NCI-H187 treated with DMSO at 0.1 percent for 48 hours (cell line): ENCODE measurements at places on chromosomes 7 and 10.

DNA sequence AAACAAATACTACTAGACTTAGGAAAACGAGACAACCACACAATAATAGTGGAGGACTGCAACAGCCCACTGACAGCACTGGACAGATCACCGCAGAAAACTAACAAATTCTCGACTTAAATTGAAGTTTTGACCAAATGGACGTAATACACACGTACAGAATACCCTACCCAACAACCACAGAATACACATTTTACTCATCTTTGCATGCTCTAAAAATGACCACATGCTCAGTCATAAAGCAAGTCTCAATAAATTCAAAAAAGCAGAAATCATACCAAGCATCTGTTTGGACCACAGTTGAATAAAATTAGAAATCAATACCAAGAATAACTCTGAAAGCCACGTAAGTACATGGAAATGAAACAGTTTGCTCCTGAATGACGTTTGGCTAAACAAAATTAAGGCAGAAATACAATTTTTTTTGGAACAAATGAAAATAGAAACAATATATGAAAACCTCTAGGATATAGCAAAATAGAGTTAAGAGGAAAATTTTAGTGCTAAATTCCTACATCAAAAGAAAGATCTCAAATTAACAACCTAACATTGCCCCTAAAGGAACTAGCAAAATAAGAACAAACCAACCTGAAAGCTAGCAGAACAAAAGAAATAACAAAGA lies 30.6 kb downstream of the MAPK8 start:
- DNase-seq, result no peak

DNA sequence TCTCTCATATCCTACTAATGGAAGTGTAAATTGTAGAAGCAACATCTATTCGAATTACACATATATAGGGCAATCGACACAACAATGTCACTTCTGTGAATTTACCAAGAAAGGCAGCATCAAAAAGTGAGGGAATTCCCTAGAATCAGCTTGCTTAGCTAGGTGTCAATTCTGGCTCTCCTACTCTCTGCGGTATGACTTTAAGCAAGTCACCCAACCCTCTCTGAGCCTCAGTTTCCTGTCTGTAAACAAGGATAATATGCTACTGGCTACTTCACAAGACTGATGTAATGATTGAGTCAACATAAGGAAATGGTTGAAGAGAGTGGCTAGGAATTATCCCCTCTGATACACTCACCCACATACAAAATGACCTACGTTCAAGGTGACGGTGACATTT lies 19.4 kb downstream of the CCDC6 start:
- no peak for DNase-seq

DNA sequence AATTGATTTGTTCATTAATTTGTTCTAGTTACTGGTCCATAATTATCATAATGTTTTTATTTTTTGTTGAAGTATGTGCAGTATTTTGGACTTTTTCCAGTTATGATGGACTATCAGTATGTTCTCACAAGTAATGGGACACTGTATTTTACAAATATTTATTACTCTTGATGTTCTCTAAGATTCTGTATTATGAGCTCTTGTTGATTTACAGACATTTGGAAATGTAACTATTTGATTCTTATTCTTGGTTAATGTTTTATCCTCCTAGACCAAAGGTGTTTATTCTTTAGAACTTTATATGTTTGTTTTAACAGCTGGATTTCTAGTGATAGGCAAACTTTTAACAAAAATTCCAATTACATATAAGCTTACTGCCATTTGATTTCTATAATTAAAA lies 200.6 kb downstream of the SDK1 start:
- DNase-seq, result no peak

GRCh38 chr7:80600046-80600445 lies 38.4 kb upstream of the CD36 start:
- no peak for DNase-seq

- DNase-seq, result no peak
Observed at GRCh38 chr10:83677795-83678194, 461.5 kb upstream of the GHITM start.

GRCh38 chr10:70176441-70176840 lies 6.1 kb upstream of the SAR1A start:
- no peak for DNase-seq

DNA sequence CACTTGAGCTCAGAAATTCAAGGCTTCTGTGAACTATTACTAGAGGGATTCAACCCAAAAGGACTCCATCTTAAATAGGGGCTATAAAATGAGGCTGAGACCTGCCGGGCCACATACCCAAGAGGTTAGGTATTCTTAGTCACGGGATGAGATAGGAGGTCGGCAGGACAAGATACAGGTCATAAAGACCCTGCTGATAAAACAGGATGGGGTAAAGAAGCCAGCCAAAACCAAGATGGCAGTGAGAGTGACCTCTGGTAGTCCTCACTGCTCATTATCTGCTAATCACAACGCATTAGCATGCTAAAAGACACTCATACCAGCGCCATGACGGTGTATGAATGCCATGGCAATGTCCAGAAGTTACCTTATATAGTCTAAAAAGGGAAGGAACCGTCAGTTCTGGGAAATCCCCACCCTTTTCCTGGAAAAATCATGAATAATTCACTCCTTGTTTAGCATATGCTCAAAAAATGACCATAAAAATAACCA lies 101.2 kb upstream of the TRIM24 start:
- no peak for DNase-seq

DNA sequence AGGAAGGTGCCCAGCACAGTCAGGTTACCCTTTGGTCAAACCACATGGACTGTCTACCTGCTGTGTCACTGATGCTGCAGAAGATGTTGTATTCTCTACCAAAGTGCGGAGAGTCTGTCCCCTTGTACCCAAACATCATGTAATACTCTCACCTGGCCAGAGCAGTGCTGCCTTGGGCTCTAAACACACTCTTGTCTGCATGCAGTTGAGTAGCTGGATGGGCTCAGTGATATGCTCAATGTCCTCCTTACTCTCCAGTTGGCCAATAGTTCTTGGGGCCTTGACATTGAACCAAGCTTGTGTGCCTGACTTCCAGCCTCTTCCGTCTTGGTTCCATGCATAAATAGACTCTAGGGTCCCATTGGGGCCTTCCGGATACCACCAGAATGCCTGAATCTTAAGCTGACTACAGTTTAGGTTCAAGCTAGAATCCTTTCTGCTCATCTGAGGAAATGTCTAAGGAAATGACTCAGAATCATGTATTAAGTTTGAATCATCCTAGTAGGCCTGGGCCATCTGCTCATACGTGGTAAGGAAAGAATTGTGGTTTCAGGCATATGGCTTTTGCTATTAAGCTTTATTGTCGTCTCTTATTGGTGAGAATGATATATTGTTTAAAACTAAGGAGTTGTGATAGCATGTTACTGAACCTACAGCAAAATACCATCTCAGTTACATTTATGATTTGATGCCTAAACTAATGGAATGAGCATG lies 118.0 kb downstream of the OTUD1 start:
- no peak for DNase-seq

DNA sequence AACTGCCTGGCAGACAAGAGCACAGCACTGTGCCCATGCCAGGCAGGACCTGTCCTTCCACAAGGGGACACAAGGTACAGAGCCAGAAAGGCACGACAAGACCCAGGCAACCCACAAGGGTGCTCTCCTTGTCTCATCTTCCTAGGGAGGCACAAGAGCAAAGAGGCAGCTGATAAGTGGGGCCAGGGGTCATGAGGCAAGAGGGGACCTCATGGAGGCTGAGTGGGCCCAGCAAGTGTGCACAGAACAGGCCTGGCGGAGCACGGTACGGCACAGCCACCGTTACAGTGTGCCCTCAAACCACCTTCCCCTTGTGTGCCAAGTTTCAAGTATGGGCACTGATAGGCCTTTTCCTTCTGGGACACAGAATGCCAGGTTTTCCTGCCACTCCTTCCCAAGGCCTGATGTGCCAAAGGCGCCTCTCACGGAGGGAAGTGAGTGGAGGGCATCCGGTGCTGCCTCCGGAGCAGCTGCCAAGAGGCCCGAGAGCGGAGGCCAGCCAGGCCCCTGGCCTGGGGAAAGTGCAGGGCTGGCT lies 75.6 kb downstream of the FAM53B start:
- DNase-seq, result no peak

DNA sequence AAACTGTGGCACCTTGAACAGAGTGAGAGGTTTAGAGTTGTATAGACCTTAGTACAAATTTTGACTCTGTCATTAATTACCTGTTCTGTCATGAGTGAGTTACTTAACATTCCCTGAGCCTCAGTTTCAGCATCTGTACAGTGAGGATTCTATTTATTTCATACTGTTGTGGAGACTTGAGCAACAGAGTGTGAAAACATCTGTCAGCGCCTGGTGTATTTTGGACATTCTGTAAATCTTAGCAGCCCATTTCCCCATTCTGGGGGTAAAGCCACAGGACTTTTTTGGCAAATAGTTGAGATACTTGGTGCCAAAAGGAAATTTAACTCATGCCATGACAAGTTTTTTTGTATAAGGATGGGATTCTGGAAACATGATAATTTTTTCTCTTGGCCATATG lies 94.8 kb downstream of the AUTS2 start:
- no peak for DNase-seq

- no peak for DNase-seq
Observed at GRCh38 chr10:108801775-108802517, 1121.4 kb downstream of the XPNPEP1 start.

GRCh38 chr10:50416881-50417280 lies 165.6 kb upstream of the ASAH2 start:
- no peak for DNase-seq

DNA sequence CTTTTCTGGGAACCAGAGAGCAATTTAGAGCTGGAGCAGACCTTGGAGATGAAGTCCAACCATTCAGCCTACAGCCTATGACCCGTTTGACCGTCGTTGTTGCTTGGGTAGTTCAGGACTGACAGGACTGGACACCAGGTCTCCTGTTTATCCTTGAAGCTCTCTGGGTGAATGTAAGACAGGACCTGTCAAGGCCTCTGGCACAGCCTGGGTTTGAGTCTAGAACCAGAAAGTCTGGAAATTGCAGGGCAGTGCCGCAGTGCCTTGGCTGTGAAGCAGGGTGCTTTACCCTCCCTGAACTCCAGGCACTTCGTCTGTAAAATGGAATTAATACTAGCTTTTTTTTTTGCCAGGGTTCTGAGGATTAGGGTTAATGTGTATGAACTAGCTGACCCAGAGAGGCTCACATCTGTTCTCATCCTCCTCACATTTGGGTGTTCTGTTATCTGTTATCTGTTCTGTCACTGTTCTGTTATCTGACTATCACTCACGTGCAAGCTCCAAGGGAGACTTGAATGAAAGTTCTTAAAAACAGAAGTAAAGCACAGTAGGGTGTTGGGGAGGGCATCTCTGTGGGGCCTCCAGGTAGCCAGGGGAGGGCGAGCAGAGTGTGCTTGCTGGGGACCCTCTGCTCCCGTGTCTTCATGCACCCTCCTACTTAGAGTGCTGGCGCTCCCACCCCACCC lies 9.9 kb downstream of the BLVRA start:
- no peak for DNase-seq

DNA sequence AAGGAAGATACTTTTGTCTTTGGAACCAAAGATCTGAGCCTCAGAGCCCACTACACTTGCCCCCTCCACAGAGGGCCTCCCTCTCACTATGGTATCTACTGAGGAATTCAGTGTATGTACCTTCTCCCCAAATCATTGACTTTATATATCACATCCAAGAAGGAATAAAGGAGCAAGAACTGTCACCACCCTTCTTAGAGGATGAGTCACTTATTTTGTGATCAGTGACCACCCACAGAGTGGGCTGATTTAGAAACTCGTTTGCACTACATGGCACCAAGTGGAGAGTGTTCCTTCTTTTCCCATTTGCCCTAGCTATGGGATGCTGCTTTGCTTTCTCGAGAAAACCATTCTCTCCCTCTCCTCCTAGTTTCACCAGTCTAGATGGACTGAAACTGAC lies 5.7 kb downstream of the TMEM243 start:
- no peak for DNase-seq

DNA sequence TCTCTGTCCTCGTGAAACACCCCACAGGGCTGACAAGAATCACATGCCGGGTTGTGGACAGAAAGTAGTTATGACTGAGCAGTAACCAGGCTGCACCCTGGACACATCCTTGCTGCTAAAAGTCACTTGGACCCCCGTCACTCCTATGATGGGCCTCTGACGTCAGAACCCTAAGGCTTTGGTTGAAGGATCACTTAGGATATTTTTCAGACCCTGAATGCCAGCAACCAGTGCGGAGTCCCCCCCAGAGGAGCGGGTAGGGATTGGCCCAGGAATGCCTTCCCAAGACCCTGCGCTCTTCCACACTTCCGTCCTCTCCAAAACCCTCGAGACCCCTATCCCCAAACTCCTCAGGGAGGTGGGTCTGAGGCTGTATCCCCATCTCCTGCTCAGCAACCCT lies 52.1 kb downstream of the CFAP46 start:
- DNase-seq, result no peak

GRCh38 chr10:68212721-68213352 lies 19.1 kb downstream of the ATOH7 start:
- no peak for DNase-seq

DNA sequence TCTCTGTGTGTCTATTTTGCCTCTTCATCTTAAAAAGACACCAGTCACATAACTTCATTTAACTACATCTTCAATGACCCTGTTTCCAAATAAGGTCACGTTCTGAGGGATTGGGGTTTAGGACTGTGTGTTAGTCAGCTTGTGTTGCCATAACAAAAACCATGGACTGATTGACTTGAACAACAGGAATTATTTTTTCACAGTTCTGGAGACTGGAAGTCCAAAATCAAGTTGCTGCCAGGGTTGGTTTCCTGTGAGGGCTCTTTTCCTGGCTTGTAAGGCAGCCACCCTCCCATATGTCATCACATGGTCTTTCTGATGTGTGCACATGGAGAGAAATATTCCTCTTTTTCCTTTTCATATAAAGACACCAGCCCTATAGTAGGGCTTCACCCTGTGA lies 55.3 kb downstream of the REEP3 start:
- no peak for DNase-seq

- no peak for DNase-seq
Observed at GRCh38 chr7:6026820-6027311, 4.3 kb upstream of the ANKRD61 start.

GRCh38 chr10:31393844-31394243 lies 74.8 kb downstream of the ZEB1 start:
- DNase-seq, result no peak

DNA sequence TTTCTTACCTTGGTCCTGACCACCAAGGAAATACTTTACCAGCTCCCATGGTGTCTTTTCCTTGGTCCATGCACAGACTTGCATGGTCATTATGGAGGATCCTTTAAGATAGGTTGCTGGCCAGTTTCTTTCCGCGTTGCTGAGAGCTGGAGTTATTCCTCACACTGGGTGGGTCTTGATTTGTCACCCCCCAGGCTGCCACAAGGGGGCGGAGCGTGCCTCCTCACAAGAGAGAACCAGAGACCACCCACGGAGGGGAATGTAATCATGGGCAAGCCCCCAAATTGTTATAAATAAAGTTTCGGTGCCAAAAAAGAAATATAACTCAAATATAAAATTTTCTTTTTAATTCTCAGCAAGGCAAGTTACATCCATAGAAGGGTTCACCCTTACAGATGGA lies 10.5 kb upstream of the TRIM24 start:
- DNase-seq, result no peak

DNA sequence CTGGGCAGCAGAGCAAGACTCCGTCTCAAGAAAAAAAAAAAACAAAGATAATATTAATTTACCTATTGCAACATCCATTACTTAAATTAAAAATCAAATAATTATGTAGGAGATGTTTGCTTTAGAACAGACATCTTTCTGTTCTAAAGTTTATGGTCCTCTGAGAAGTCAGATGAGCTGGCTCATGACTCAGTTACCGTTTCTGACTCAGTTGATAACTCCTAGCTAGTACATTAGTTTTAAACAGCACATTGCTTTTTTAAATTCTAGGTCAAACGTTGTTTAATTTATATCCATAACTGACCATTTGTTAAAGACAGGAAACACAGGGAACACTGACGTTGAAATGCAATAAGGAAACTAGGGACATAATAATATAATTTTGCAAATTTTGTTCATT lies 162.7 kb downstream of the ETV1 start:
- no peak for DNase-seq
